ENCODE measurements at places on chromosomes 6 and 20.

DNA sequence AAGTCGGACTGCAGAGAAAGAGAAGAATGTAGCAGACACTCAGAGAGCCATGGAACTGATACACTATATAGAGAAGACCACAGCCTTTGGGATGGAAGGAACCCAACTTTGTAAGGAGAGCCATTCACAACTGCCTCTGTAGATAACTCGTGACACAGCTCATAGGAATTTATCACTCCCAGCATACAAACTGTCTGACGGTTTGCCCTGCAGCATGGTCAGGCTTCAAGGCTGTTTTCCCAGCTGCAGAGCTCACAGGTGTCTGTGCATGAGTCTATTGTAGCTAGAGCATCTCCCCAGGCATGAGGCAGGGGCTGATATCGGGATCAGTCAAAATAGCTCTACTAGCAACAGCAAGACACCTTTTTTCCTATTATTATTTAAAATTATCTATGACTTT lies 130.5 kb upstream of the DTNBP1 start:
- no peak for DNase-seq

DNA sequence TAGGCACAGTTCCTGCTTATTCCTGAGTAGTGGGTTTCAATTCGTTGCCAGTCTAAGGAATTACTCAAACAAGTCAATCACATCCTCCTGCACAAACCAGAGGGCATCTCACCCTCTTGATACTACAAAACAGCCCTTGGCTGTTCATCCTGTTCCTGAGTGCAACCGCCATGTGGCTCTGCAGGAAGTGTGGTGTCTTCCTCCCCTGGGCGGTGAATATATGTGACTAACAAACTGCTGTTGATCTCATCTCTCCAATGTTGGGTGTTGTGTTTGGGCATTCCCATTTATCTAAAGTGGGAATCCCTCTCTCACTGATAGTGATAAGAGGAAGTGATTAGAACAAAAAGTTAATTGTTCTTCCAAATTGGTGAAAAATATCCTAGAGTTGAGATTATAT lies 163.0 kb downstream of the TBX18 start:
- no peak for DNase-seq

- no peak for DNase-seq
Observed at GRCh38 chr6:79625746-79626145, 5.4 kb upstream of the SH3BGRL2 start.

DNA sequence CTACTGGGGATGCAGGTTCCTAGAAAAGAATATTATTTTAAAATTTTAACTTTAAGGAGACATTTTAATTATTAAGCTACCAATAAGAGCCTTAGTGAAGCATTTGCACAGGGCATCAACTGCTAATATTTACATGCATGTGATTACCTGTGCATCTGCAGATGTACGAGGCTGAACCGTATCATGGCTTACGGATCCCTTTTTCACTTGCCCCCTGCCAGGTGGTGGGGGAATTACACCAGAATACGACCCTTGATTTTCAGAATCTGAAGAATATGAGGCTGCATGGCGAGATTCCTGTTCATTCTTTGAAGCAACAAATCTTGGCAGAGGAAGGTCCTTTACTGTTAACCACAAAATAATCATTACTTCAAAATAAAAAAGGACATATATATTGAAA lies 42.7 kb downstream of the REPS1 start:
- peak; percentile 19 for DNase-seq

GRCh38 chr20:6265204-6265904 lies 142.5 kb upstream of the FERMT1 start:
- no peak for DNase-seq

- DNase-seq, result no peak
Observed at GRCh38 chr6:168012431-168013249, 15.2 kb downstream of the KIF25 start.

GRCh38 chr6:109999740-110000139 lies 21.6 kb downstream of the GPR6 start:
- DNase-seq, result no peak

- DNase-seq, result no peak
Observed at GRCh38 chr6:157921685-157922367, 59.8 kb upstream of the SYNJ2 start.

GRCh38 chr6:113862112-113862511 lies 5.0 kb downstream of the MARCKS start:
- no peak for DNase-seq
